ENCODE measurements at places on chromosomes 6 and 20.

- DNase-seq: no peak
Measured at GRCh38 chr6:130632897-130633296, 194.3 kb upstream of the SMLR1 start.

DNA sequence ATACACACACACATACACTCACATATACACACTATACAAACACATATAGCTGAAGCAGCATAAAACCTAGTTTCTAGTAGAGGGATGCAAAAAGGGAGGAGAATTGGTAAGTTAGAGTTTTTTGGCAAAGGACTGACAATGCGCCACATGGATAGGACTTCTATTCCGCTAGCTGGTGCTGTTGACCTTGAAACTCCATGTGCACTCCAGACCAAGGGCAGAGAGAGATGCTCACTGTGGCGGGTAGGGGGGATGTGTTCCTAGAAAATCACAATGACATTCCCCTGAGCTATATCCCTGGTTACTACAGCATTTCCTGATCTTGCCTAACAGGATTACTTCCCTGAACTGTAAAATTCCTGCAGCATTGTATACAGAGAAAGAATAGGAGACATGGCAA is 19.2 kb downstream of the MICA start:
- no peak for DNase-seq

GRCh38 chr20:56360133-56360907 is 1.5 kb downstream of the FAM210B start:
- no peak for DNase-seq

- no peak for DNase-seq
Measured at GRCh38 chr6:16670183-16670582, 91.1 kb downstream of the ATXN1 start.

DNA sequence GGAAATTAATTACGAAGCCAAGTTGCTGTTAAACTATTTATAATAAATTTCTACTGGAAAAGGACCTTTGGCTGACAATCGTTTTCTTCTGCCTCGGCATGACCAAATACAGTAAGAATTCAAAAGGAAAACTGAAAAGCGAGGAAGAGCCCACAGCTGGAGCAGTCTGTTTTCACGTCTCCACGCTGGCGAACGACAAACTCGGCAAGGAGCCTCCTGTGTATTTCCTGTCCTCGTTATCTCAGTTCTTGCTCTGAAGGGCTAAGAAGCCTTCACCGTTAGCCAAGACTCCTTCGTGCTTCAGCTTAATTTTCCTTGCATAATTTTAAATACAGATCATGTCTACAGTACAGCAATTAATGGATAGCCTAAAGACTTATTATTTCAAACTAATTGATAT is 214.3 kb upstream of the PLCB4 start:
- no peak for DNase-seq

GRCh38 chr20:32237419-32237818 is 29.7 kb downstream of the POFUT1 start:
- DNase-seq: no peak

DNA sequence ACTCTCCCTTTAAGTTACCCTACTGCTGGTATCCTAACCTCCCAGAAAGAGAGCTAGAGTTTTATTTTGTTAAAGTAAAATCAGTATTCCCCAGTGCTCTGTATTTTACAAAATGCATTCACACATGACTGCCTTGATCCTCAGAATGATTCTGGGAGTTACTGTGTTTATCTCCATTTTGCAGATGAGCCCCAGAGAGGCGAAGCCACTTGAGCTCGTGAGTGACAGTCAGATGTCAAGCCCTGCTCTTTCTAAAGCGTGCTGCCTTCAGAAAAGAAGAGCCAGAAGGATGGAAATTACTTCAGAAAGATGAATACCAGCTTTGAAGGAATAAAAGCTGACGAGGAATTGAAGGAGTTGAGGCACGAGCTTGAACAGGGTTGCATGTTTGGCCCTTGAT is 14.1 kb upstream of the OSER1 start:
- no peak for DNase-seq

All from right atrium auricular region (tissue), 2 donors.